Panc1 (cell line): ENCODE measurements at places on chromosomes 1 and 21.

DNA sequence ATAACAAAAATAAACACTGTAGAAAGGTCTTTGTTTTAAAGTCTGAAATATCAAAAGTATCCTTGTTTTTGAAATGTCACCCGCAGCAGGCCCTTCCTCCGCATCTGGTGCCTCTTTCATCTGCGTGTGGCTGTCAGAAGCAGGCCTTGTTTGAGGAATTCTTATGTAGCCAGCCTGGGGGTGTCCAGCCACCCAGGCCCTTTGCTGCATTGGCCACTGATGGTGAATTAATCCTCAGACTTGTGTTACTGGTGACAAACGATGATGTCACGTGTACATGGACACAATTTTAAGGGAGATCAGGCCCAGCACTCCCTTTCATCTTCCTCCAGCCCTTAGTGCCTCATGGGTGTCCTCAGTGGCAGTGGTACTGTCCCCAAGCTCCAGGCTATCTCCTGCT, 208.0 kb upstream of the GALNT2 start:
- no peak for DNase-seq

DNA sequence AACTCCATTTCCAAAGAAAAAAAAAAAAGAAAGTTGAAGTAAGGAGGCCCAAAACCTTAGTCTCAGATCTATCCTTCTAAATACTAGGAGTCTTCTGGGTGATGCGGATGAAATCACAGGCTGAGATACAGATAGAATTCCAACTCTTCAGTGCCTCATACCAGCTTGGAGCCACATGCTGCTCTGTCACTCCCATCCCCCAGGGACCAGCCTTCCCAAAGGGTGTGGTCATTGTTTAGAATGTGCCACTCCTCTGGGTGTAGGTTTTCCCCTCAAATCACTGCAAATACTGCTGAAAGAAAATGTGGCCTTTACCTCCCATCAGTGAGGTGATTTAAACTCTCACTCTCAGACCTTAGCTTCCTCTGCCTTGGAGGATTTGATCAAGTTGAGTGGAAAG, 112.9 kb downstream of the CDC7 start:
- no peak for DNase-seq

DNA sequence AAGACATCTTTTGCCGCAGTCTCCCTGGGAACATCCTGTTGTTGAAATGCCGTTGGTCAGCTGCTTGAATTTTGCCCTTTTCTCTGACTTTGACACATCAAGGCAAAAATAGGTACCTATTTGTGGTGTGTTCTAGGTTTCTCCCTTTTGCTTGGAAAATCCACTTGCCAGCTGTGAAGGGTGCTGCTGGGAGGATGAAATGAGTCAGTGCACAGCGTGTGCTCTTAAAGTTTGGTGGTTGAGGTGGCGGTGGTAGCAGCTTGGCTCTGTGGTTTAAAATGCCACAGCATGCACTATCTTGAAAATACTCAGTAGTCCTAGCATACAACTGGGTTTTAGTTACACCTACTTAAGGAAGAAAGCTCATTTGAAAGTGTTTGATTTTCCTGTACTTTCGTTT, 183.8 kb downstream of the DHRS3 start:
- DNase-seq, result no peak

- DNase-seq, result no peak
These were observed 44.0 kb downstream of the ODF2L start for GRCh38 chr1:86352086-86352485.

DNA sequence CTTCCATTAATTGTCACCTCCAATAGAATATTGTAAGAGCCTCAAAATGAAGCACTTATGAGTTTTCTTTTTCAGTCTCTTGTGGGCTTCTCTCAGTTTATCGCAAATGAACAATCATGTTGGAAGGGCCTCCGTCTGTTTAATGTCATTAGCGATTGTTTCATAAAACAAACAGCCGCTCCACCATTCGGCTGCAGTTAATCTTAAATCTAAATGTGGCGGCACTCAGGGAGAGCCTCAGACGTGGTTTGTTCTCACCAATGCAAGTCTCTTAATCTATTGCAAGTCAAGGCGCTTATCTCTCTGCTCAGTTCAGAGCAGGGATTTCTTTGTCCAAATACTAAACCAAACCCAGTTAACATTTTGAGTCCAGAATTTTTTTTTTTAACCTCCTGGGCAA, 34.9 kb upstream of the ESRRG start:
- no peak for DNase-seq
